ENCODE measurements at places on chromosomes 4 and X. TPM values are rescaled to one million over a fixed set of nuclear protein-coding genes. Genes with fewer than 3 reads are reported as not detected.

Gene ARX
- not detected for total RNA-seq

GRCh38 chr4:20575486-20575885 is 124.8 kb upstream of the PACRGL start:
- DNase-seq, result no peak

DNA sequence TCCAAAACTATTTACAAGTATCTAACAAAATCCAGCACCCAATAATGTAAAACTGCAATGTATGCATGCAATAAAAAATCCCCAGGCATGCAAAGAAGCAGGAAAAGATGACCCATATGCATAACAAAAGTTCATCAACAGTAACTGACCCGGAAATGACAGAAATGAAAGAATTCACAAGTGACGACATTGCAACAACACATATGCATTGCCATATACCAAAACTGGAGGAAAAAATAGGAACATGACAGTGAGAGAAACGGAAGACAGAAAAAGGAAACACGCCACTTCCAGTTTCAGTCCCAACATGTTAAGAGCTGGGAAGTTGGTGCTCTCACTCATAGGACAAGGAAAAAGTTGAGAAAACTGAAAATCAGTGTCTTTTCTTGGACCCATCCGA is 154.6 kb downstream of the EVC2 start:
- DNase-seq, result no peak

DNA sequence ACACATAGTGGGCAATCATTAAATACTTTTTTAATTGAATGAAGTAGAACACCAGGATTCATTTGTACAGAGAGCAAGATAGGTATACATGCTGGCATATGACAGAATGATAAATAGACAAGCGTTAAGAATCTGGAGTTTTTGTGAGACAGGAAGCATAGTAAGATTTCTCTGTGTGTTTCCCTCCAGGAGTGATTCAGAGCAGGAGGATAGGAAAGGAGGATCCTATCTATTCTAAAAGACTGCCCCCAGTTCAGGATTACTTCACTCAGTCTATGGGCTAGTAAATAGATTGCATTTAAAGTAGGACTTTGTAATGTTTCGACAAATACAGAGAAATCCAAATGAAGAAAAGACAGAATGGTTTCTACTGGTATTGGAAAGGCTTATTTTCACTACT is 423.7 kb downstream of the PDGFC start:
- DNase-seq, result no peak
